Adrenal gland (tissue), 19 donors: ENCODE measurements at places on chromosomes 3 and 15. TPM values are rescaled to one million over a fixed set of nuclear protein-coding genes. Genes with fewer than 3 reads are reported as not detected.

GRCh38 chr3:181700168-181701087, 11.3 kb upstream of the SOX2 start:
- H3K36me3 ChIP-seq, result no peaks in the 10 kb centered on the region
- no peak overlapping the region for H3K4me3 ChIP-seq
- H3K27me3 ChIP-seq, result peaks cover 87% of the 10 kb centered on the region
- H3K4me1 ChIP-seq, result peaks cover 19% of the 10 kb centered on the region

The NMNAT3 gene
- 6.5 TPM for total RNA-seq

GRCh38 chr15:62549345-62549970, 384.4 kb upstream of the C2CD4B start:
- H3K36me3 ChIP-seq, result no peaks in the 10 kb centered on the region
- H3K27me3 ChIP-seq, result no peaks in the 10 kb centered on the region
- H3K4me1 ChIP-seq, result peaks cover 8% of the 10 kb centered on the region
- DNase-seq, result peak; percentile 46
- no peak overlapping the region for H3K4me3 ChIP-seq

DNA sequence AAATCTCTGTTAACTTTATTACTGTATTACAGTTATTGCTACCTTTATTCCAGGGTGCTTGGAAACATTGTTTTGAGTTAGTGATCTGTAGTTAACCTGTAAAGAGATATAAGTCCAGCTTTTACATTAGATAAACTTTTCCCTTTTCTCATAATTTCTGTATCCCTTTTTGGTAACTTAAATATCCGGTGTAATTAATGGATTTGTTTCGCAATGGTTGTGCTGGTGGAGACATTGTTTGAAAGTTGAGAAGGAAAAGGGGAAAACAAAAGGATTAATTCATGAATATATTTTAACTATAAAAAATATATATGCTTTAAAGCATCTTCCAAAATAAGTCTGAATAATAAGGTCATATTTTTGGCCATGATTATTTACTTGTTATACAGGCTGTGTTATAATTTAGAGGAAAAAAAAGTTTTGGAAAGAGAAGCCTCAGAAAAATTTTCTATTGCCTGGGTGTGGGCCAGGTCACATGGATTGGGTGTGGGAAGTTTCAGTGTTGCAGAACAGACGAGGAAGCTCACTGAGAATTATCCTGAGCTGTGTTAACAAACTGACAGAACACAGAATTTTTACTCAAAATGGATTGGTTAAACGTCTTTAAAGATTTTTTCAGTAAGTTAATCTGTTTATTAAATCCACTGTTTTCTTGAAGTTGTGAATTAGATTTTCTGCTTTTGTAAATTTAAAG, 27.7 kb upstream of the IL20RB start:
- H3K36me3 ChIP-seq, result no peaks in the 10 kb centered on the region
- peak overlapping the region; percentile 25 for H3K4me3 ChIP-seq
- no peaks in the 10 kb centered on the region for H3K27me3 ChIP-seq
- peak; percentile 54 for DNase-seq
- H3K4me1 ChIP-seq, result peaks cover 38% of the 10 kb centered on the region
- H3K27ac ChIP-seq, result peak overlapping the region; percentile 13

DNA sequence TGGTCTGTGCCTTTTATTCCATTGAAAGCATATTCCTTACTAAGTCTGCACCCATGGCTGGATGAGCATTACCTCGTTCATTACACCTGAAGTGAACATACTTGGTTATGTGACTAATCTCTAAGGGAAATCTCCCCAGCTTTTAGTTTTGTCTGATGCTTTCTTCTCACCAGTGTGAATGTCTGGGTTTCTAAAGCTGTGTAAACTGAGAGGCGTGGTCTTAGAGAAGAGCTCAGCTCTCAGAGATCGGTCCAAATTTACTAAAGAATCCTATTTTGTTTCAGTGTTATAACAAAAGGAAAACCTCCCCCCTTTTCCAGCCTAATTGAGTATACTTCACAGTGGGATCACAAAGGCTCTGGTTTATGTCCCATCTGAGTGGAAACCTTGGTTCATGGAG, 352.3 kb downstream of the PTPRG start:
- H3K4me3 ChIP-seq, result no peak overlapping the region
- no peak for DNase-seq
- no peaks in the 10 kb centered on the region for H3K36me3 ChIP-seq
- no peaks in the 10 kb centered on the region for H3K27me3 ChIP-seq
- H3K4me1 ChIP-seq, result no peaks in the 10 kb centered on the region
- no peak overlapping the region for H3K27ac ChIP-seq

DNA sequence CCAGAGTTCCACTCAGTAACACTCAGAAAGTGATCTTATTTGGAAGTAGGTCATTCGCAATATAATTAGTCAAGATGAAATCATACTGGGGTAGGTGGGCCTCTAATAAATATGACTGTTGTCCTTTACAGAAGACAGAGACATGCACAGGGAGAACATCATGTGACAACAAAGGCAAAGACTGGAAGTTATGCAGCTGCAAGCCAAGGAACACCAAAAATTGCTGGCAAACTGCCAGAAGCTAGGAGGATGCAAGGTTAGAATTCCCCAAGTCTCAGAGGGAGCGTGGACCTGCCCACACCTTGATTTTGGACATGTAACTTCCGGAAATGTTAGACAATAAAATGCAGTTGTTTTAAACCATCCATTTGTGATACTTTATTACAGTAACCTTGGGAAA, 471.5 kb upstream of the AGTR1 start:
- DNase-seq, result no peak
- no peaks in the 10 kb centered on the region for H3K36me3 ChIP-seq
- H3K27me3 ChIP-seq, result no peaks in the 10 kb centered on the region
- H3K4me3 ChIP-seq, result no peak overlapping the region
- H3K4me1 ChIP-seq, result no peaks in the 10 kb centered on the region

The THRB gene
- total RNA-seq, result 22.0 TPM

The ZNF619 gene
- total RNA-seq, result 5.8 TPM

The CCDC13 gene
- 0.95 TPM for total RNA-seq

DNA sequence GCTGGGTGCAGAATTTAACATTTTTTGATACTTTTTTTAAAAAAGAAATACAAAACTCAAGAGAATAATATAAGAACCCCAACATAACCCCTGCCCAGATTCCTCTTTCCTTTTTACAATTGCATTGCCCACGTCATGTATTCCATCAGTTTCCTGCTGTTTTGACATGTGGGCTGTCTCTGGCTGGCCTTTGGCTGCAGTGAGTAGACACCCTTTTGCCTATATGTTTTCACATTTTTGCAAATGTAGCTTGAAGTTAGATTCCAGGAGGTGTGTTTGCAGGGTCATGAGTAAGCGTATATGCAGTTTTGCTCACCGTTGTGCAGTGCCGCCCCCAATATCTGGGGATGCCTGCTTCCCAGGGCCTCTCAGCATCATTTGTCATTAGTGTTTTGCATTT, 28.0 kb upstream of the ATP10A start:
- H3K27ac ChIP-seq, result no peak overlapping the region
- H3K4me3 ChIP-seq, result no peak overlapping the region
- no peak for DNase-seq
- H3K4me1 ChIP-seq, result no peaks in the 10 kb centered on the region
- H3K36me3 ChIP-seq, result no peaks in the 10 kb centered on the region

DNA sequence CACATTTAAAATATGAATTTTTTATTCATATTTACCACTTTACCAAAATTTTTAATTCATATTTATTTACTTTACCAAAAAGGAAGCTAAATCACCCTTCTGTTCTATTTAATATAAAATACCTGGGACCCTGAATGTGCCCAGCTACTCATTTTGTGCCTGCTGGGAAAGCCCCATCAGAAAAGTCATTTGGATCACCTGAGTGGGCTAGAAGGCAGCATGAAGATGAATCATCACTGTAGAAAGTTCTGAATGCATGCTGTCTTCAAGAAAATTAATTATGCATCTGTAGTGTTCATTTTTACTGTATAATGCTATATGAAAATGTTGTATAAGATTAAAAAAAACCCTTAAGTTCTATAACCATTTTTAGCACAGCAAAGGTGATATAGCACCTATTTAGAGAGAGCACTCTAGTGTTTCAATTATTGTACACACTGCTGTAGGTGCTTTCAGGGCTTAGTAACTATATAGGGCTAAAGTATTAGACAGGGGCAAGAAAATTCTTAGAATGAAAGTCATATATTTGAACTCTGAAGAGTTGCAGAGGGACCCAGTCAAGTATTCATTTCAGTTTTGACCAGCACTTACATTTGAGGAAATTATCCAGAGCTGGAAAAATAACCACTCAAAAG, 175.1 kb downstream of the NFKBIZ start:
- H3K27ac ChIP-seq, result no peak overlapping the region
- H3K4me1 ChIP-seq, result no peaks in the 10 kb centered on the region
- H3K27me3 ChIP-seq, result no peaks in the 10 kb centered on the region
- H3K4me3 ChIP-seq, result no peak overlapping the region
- H3K36me3 ChIP-seq, result no peaks in the 10 kb centered on the region

DNA sequence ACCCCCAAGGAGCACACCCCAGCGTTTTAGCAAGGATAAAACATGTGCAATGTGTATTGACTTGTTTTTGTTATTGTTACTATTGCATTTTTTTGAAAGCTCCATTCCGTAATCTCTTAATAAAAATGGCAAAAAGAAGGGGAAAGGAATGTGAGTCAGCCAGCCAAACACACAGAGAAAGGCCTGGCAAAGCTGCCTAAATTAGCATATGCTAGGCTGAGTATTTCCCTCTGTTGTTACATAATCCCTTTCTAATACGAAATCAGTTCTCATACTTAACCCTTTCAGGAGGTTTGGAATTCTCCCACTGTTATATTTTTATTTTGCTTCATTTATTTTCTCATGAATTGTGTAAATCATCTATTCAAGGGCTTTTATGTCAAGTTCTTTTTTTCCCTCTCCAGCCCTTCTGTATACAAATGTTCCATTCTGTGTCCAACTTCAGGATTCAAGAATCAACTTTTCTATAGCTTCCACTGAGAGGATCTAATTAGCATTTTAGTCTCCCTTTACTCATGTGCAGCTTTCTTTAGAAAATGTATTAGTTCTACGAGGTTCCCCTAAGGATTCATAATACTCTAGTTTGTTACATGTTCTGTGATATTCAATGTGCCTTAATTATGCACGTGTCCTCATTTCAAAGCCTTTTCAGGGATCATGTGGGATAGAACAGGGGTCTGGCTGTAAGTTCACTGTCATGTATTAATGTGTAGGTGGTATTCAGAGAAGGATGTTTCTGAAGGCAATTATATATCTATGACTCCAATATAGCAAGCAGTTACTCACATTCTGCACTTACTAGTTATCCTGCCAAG, 9.2 kb downstream of the CADM2 start:
- H3K4me1 ChIP-seq, result no peaks in the 10 kb centered on the region
- no peaks in the 10 kb centered on the region for H3K36me3 ChIP-seq
- no peak overlapping the region for H3K27ac ChIP-seq
- H3K27me3 ChIP-seq, result peaks cover 4% of the 10 kb centered on the region
- H3K4me3 ChIP-seq, result no peak overlapping the region
- DNase-seq, result no peak

GRCh38 chr3:32261545-32261944, 23.1 kb downstream of the CMTM8 start:
- H3K36me3 ChIP-seq, result no peaks in the 10 kb centered on the region
- H3K27me3 ChIP-seq, result no peaks in the 10 kb centered on the region
- no peaks in the 10 kb centered on the region for H3K4me1 ChIP-seq
- no peak overlapping the region for H3K27ac ChIP-seq

The HYAL1 gene
- total RNA-seq, result 35.6 TPM

DNA sequence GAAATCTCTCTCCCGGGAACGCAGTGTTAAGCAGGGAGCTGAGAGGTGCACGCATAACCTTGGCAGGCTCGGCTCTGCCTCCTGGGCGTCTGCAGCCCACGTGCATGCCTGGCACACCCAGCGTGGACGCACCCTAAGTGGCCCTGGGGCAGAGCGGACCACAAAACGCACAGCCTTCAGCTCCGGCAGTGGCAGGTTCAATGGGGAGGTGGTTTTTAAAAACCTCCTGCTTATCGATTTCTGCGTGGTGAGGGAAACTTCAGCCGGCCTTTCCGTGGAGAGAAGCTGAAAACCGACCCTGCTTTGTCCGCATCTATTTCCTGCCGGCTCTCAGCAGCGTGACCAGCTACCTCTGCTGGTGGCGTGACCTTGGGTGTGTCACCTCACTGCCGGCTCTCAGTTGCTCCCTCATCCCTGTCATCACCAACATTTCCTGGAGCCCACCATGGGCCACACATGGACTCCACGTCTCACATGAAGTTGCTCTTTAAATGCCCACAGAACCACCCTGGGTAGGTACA, 134.8 kb upstream of the MEF2A start:
- H3K36me3 ChIP-seq, result no peaks in the 10 kb centered on the region
- no peaks in the 10 kb centered on the region for H3K4me1 ChIP-seq
- no peak overlapping the region for H3K4me3 ChIP-seq
- H3K27me3 ChIP-seq, result peaks cover 11% of the 10 kb centered on the region
- DNase-seq, result no peak
- no peak overlapping the region for H3K27ac ChIP-seq

DNA sequence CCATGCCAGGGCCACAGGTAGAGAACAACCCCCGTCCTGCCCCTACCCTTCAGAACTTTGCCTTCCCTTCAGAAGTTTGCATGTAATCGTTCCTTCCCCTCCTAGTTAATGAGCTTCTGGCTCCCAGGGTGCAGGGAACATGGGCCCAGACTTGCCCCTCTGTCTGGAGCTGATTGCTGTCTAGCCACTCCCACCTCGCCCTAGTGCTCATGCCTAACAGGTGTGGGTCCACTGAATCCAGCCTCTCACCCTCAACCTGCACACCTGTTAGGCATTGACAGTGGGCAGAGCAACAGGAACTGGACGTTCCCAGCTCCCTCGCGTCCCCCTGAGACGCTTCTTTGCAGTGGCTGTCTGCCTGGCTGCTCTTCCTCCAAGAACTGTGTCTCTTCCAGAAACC, 40.3 kb downstream of the WNT5A start:
- no peak overlapping the region for H3K4me3 ChIP-seq
- H3K36me3 ChIP-seq, result no peaks in the 10 kb centered on the region
- H3K27ac ChIP-seq, result no peak overlapping the region
- H3K4me1 ChIP-seq, result no peaks in the 10 kb centered on the region

The CMTM7 gene
- total RNA-seq, result 5.4 TPM

DNA sequence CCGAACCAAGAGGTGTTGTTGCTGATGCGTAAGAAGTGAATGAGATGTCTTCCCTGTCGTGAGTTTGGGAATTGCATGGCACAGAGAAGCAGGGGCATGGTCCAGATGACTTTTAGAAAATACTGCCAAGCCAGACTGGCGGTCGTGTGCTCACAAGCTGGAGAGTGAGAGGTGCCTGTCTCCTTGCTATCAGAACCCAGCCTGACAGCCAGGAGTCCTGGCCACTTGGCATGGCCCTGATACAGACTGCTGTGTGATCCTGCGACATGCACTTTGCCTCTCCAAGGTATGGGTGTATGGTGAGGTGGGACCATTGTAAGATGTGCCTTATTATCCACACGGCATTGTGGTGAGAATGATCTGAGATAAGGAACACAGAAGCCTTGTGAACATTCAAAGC, 93.0 kb downstream of the SMAD3 start:
- no peaks in the 10 kb centered on the region for H3K27me3 ChIP-seq
- H3K4me3 ChIP-seq, result no peak overlapping the region
- H3K4me1 ChIP-seq, result no peaks in the 10 kb centered on the region
- no peak overlapping the region for H3K27ac ChIP-seq

- no peaks in the 10 kb centered on the region for H3K36me3 ChIP-seq
- peak overlapping the region; percentile 99 for H3K27ac ChIP-seq
- peaks cover 30% of the 10 kb centered on the region for H3K4me1 ChIP-seq
- no peaks in the 10 kb centered on the region for H3K27me3 ChIP-seq
These were observed 808 bp downstream of the BCL6 start for GRCh38 chr3:187744169-187745151.

The MESP2 gene
- total RNA-seq, result not detected
